GM23338 (cell line): ENCODE measurements at places on chromosomes 4 and X. TPM values are rescaled to one million over a fixed set of nuclear protein-coding genes. Genes with fewer than 3 reads are reported as not detected.

Gene HMX1
- 0.23 TPM in 1 of 2 replicates, not detected in the other for polyA plus RNA-seq

Gene RHOXF1
- polyA plus RNA-seq, result 0.59 TPM in 1 of 2 replicates, not detected in the other

Gene DCX
- 0.54 and 0.66 TPM in 2 replicates for polyA plus RNA-seq

Gene TRPC3
- polyA plus RNA-seq, result 0.24 and 0.44 TPM in 2 replicates

Gene PPP2R2C
- 0.77 and 1.3 TPM in 2 replicates for polyA plus RNA-seq

Gene SSX2
- 0.29 TPM in 1 of 2 replicates, not detected in the other for polyA plus RNA-seq

Gene CLNK
- not detected in 2 replicates for polyA plus RNA-seq

Gene UBL4A
- polyA plus RNA-seq, result 15.2 and 15.6 TPM in 2 replicates

Gene DCAF16
- polyA plus RNA-seq, result 26.5 and 28.7 TPM in 2 replicates

Gene VGLL1
- polyA plus RNA-seq, result not detected in 2 replicates

Gene CHRDL1
- polyA plus RNA-seq, result 3.6 and 3.7 TPM in 2 replicates

Gene SSX3
- 0.28 TPM in 1 of 2 replicates, not detected in the other for polyA plus RNA-seq

Gene SNCA
- 26.3 and 31.1 TPM in 2 replicates for polyA plus RNA-seq

Gene ZDHHC15
- 2.8 and 3.4 TPM in 2 replicates for polyA plus RNA-seq

Gene KCND1
- polyA plus RNA-seq, result 2.7 and 3.2 TPM in 2 replicates

Gene MAP3K15
- 0.40 and 0.45 TPM in 2 replicates for polyA plus RNA-seq
